ENCODE measurements at places on chromosomes 4 and X.

DNA sequence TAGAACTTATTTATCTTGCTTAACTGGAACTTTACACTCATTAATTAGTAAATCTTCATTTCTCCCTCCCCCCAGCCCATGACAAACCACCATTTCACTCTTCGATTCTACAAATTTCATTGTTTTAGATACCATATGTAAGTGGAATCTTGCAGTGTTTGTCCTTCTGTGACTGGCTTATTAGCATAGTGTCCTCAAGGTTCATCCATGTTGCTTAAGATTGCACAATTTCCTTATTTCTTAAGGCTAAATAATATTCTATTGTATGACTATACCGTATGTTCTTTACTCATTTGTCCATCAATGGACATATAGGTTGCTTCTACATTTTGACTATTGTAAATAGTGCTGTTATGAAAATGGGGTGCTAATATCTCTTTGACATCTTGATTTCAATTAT, 24.5 kb upstream of the RNF212 start:
- DNase-seq: no peak

GRCh38 chrX:3712051-3712869, 1.2 kb downstream of the PRKX start:
- no peak for DNase-seq

DNA sequence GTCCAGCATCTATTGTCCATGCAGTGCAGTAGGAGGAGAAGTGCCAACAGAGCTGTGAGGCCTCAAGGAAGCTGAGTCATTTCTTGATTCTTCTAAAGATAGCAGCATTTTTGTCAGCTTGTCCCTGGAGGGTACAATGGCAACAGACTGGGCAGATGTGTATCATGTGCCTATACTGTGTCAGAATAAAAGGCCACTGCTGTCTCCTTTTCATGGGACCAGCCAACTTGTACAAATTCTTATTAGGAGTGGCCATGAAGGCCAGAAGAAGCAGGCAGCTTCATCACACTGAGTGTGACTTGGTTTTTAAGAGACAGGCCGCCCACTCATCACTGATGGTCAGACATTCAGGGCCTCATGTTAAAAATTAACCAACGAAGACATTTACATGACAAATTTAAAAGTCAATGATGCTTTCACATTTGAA, 185.0 kb upstream of the FAM241A start:
- no peak for DNase-seq

- DNase-seq: no peak
These were observed 19.2 kb upstream of the PHEX start for GRCh38 chrX:22012931-22013330.

- no peak for DNase-seq
These were observed 37.0 kb upstream of the SMIM31 start for GRCh38 chr4:164716901-164717300.

- no peak for DNase-seq
These were observed 45.4 kb downstream of the CEP135 start for GRCh38 chr4:55993994-55994663.

GRCh38 chrX:45422216-45422925, 221.7 kb upstream of the DIPK2B start:
- DNase-seq: no peak

- DNase-seq: no peak
These were observed 56.2 kb upstream of the PJA1 start for GRCh38 chrX:69221239-69222102.

DNA sequence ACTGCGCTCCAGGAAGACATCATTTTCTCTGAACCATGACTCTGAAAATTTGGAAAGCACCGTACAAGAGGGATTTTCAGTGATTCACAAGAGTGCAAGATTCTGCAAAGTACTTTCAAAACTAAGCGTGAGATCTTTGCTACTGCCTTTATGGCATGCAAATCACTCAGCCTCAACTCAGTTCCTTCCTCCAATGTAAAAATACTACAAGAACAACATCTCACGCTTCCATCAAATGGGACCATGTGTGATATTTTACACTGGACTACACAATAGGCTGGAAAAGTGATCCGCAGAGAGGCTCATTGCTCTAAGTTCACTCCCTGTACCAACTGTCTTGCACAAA, 674 bp upstream of the IL15 start:
- DNase-seq: no peak

GRCh38 chrX:154091678-154092077, 5.8 kb downstream of the MECP2 start:
- DNase-seq: no peak

- no peak for DNase-seq
These were observed 15.3 kb upstream of the ANXA5 start for GRCh38 chr4:121712001-121712651.

GRCh38 chr4:55355555-55355954, 9.5 kb downstream of the SRD5A3 start:
- no peak for DNase-seq

GRCh38 chrX:30889147-30890140, at the start of gene TAB3:
TSS of gene TAB3 (minus strand) at chrX:30889254. CDS start at chrX:30859588, 29,666 bp downstream.
- peak; percentile 87 for DNase-seq

DNA sequence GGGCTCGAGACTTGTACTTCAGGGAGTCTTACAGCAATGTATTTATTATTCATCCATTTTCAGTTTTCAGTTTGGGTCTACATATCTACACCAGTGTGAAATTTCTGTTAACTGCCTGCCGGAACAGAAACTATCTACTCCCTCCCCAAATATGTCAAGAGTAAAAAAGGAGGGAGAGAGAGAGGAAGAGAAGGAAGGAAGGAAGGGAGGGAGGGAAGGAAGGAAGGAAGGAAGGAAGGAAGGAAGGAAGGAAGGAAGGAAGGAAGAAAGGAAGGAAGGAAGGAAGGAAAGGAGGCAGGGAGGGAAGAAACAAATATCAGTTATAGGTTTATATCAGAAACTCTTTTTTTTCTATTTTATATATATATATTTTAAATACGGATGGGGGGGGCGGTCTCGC, 12.6 kb downstream of the RPL39 start:
- no peak for DNase-seq

GRCh38 chr4:121375262-121375661, 5.6 kb downstream of the QRFPR start:
- DNase-seq: no peak

GRCh38 chr4:23819041-23819511, 70.8 kb downstream of the PPARGC1A start:
- DNase-seq: no peak

- DNase-seq: no peak
These were observed 408.2 kb upstream of the SMIM31 start for GRCh38 chr4:164345756-164346155.

All from right renal pelvis (tissue), 4 donors.